ENCODE measurements at places on chromosomes 6 and 20.
A peak's percentile ranks its signal among the peaks of the same experiment; 100 is the strongest.

DNA sequence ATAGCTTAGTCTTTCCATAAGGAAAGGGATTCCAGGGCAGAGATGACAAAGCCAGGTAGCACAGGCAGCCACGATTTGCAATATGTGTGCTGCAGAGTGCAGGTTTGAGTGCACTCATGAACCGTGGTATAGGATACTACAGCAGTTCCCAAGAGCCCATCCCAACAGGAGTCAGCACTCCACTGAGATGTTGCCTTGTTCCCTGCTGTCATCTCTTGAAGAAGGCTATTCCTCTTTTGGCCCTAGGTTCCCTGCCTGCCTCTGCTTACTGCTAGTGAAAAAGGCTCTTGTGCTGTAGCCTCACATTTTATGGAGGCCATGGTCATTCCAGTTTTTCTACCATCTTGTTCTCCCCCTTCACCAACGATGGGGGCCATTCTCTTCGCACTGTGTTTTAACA lies 40.2 kb downstream of the RALY start:
- no peak for DNase-seq

DNA sequence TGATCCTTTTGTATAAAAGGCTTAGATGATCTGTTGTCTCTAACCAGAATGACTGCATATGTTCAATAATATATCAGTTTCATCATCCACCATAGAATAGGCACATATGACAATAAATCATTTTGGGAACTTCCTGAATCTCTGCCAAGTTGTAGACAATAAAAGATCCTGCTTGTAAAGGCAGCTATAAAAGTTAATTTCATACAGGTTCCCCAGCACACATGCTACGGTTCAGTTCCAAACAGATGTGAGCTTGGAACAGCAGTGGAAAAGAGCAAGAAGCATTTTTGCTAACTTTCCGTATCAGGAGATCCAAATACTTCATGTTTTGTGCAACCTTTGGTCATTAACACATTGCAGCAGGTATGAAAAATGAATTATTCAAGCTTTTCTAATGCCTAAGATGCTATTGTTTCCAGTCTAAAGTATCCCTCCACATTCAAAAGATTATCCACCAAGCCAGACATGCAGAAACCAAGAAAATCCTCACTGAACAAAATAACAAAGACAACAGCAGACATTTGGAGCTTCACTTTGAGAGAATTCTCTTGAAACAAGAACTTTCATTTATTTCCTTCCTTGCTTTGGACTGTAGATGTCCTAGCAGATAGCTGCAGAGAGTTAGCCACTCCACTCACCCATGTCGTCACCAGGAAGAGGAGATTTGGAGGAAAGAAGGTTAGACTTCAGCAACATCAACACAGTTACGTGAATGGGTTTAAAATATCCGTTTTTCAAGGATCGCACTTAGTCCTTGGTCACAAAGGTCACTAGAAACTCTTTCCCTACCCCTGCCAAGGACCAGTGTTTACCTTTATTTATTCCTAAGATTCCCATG lies 453.5 kb upstream of the JARID2 start:
- no peak for DNase-seq

- peak; percentile 85 for DNase-seq
These were observed at the start of gene UBE3D for GRCh38 chr6:83065511-83066192. Gene UBE3D, minus strand, starts transcription at chr6:83065841. Its CDS starts 123 bp downstream, at chr6:83065718.

DNA sequence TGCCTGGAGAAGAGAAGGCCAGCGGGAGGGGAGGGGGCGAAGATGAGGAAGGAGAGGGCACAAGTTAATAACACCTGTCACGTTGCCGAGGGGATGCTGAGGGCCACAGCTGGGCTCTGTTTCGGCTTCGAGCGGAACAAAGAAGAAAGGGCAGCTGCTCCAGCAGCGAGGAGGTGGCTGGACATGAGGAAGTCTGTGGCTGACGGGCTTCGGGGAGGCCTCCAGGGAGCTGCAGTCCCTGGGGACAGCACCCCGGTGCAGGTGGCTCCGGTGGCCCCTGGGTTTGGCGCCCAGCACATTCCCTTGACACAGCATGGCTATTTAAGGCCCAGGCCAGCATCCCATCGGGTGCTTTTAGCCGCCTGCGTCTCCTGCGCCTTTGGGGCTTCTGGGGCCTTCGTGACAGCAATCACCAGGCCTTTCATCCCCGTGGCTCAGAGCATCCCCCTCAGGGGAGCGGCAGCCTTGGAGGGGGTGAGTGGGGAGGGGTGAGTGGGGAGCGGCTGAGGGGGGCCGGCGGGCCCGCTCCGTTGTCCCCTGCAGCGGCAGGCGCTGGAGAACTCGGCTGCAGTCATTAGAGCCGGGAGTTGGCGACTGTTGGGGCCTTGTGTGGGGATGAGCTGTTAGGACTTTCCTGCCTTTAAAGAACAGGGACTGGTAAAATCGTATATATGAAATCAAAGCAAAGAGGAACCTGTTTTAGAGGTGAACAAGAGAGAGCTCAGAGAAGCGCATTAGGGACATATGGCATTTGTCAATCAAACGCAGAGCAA lies 99.0 kb downstream of the TMEM242 start:
- no peak for DNase-seq

- DNase-seq = no peak
These were observed 99.1 kb downstream of the TFAP2A start for GRCh38 chr6:10315658-10316372.

GRCh38 chr6:45666846-45667245 lies 289.1 kb upstream of the SUPT3H start:
- DNase-seq = no peak

GRCh38 chr6:25050356-25050755 lies 114.6 kb upstream of the RIPOR2 start:
- DNase-seq = no peak

- no peak for DNase-seq
These were observed 42.6 kb upstream of the IL17A start for GRCh38 chr6:52143551-52143950.

- DNase-seq = no peak
These were observed 113.0 kb downstream of the SYCP2 start for GRCh38 chr20:59820204-59821041.

- no peak for DNase-seq
These were observed 55.8 kb downstream of the SOBP start for GRCh38 chr6:107545763-107546162.

- DNase-seq = no peak
These were observed 216.0 kb downstream of the DLL1 start for GRCh38 chr6:170074907-170075306.

DNA sequence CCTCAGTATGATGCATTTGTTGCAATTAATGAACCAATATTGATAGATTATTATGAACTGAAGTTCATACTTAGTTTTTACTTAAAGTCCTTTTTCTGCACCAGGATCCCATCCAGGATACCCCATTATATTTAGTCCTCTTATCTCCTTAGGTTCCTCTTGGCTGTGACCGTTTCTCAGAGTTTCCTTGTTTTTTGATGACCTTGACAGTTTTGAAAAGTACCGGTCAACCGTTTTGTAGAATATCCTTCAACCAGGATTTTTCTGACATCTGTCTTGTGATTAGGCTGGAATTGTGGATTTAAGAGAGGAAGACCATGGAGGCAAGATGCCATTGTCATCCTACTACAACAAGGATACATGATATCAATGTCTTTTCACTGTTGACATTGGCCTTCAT lies 98.0 kb upstream of the F13A1 start:
- DNase-seq = no peak

DNA sequence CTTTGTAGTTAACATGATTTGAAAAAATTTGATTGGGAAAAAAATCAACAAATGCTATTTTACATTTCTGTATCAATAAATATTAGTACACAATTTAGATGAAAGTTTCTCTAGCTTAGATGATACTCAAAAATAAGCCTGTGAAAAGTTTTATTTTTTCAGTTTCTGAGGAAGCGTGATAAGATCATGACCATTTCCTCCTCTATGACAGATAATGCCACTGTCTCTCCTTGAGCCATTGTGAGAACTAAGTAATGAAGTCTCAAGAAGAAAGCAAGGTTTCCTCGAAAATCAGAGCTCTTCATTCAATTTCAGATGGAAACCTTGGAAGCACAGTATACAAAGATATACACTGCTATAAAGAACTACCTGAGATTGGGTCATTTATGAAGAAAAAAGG lies 395.0 kb downstream of the HDGFL1 start:
- DNase-seq = no peak

DNA sequence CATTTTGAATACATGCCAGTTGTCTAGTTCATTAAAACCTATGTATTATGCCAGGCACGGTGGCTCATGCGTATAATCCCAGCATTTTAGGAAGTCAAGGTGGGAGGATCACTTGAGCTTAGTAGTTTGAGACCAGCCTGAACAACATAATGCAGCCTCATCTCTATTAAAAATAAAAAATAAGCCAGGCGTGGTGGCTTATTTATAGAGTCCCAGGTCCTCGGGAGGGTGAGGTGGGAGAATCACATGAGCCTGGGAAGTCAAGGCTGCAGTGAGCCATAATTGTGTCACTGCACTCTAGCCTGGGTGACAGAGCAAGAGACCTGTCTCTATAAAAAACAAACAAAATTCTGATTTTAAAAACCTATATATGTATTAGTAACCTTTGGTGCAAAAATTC lies 27.5 kb downstream of the ORC3 start:
- DNase-seq = no peak

GRCh38 chr6:127299522-127300240 lies 33.0 kb downstream of the RNF146 start:
- no peak for DNase-seq

- DNase-seq = no peak
These were observed 34.2 kb downstream of the ABHD12 start for GRCh38 chr20:25356271-25356933.

GRCh38 chr6:38337819-38338465 lies 301.8 kb downstream of the BTBD9 start:
- DNase-seq = no peak

- DNase-seq = peak; percentile 56
These were observed 995 bp upstream of the GSTA4 start for GRCh38 chr6:52995913-52996645.

- no peak for DNase-seq
These were observed 76.5 kb downstream of the QKI start for GRCh38 chr6:163490826-163491577.

DNA sequence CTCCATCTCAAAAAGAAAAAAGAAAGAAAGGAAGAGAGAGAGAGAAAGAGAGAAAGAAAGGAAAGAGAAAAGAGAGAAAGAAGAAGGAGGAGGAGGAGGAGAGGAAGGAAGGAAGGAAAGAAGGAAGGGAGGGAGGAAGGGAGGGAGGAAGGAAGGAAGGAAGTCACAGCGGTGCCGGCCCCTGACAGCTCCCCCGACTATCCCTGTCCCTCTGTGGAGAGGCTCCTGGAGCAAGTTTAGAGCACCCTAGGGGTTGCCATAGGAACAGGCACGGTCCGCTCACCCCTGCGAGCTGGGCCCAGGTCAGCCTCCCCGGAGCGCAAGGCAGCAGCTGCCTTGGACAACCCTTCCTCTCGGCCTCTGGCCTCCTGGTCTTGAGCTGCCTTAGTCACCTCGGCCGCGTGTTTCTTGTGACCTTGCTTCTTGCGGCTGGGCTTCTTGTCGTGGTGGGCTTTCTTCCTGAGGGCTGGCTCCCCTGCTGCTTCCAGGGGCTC lies 6.8 kb downstream of the BNIP5 start:
- DNase-seq = no peak

- DNase-seq = no peak
These were observed 113.7 kb downstream of the UNC5CL start for GRCh38 chr6:40925341-40925740.

DNA sequence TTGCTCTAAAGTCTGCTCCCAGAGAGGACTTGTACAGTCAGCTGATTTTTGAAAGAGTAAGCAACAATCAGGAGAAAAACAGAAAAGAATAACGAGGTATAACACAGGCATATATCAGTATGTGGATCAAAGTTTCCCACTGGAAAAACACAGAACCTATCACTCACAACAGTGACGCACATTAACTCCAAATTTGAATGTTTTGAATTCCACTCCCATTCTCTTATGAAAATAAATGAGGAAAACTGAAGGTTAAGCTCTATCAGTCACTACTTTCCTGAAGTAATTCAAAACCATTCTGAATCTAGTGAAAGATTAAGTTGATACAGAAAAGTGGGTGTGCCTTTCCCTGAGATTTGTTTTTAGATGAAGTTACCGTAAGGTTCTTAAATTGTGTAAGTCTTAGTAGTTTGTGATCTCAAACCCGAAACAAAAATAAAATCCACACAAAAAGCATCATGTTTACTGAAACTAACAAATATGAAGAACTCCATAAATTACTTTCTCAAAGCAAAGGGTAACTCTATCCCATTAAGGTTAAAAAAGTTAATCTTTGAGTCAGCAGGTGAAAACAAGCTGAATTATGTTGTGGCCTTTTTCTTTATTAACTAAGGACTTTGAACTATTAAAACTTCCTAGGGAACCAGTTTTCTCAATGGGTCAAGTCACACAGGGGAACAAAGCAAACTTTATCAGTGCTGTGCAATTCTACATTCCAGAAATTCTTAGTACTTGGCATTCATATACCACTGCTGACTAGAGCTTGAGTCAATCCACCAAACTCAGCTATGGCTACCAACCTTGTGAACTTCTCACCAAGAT lies 115.7 kb downstream of the OGFRL1 start:
- no peak for DNase-seq

DNA sequence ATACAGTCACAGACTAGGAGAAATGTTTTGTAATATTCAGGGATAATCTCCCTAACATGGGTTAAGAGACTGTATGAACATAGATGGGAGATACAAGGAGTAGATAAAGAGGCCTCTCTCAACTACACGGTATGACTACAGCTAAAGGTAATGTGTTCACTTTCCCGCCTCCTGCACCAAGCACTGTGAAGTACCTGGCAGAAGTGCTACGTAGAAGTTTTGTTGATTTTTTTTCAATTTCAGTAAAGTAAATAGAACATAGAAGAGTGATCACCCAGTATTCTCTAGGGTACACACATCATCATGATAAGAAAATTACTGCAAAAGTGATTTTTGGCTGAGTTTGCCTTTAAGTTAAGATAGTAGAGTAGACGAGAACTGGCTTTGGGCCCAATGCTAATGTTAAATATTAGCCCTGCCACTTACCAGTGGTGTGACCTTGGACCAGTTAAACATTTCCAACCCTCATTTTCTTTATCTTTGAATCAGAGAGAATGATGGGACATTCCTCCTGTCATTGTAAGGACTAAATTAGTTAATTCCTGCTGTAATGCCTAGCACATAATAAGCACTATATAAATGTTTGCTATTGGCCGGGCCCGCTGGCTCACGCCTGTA lies 183.6 kb downstream of the COL9A1 start:
- DNase-seq = no peak

DNA sequence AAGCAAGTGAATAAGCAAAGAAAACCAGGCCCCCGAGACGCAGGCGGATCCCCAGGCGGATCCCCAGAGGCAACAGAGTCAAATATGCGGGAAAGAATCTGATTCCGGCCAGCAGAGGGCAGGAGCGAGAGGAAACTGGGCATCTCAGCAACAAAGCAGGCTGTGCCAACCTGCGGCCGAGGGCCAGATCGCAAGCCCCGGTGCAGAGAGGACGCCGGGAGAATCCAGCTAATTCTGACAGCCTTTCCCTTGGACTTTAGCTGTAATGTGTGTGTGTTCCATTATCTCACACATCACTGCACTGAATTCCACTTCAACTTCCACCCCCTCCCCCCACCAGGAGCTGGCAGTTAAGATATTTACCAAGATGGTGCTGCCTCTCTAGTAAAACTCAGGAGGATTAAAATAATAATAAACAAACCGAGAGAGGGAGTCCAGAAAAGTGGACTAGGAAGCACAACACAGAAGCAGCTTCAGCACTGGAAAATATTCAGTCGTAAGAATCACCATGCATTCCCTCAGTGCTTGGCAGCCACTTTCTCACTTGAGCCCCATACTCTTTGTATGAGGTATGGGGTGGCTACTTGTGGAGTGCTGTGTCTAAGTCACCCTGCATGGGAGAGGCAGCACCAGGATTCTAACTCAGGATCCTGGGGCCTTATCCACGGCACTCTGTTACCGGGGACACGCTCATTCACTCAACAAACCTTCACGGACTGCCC lies 66.2 kb upstream of the SNX9 start:
- peak; percentile 79 for DNase-seq

Measured in neuronal stem cell (in vitro differentiated cells).